ENCODE measurements at places on chromosomes 7 and 10.
A peak's percentile ranks its signal among the peaks of the same experiment; 100 is the strongest.

DNA sequence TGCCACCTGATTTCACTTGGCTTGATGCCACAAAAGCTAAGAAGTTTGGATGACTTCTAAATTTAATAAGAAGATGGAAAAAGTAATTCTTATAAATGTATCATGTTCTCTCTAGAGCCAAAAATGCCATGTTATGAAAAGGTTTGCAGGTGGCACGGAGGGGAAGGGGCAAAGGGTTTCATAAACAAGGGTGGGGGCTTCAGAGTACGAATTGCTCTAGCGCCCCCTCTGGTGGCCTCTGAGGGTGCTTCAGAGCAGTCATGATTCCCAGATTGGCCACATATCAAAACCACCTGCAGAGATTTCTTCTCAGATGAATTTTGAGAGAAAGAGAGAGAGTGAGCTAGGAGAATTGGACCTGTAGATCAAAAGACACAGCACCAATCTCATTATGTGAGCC is 208.6 kb upstream of the YAE1 start:
- no peak for DNase-seq

DNA sequence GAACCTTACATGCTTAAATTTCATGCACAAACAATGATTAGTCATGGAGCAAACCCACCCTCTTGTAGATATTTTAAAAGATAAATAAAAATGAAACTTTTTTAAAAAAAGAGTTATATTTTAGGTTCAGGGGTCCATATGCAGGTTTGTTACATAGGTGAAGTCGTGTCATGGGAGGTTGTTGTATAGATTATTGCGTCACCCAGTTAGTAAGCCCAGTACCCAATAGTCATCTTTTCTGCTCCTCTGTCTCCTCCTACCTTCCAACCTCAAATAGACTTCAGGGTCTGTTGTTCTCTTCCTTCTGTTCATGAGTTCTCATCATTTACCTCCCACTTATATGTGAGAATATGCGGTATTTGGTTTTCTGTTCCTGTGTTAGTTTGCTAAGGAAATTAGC is 486.6 kb downstream of the PCDH15 start:
- DNase-seq, result no peak

GRCh38 chr10:118692872-118693271 is 61.9 kb downstream of the CACUL1 start:
- peak; percentile 96 for DNase-seq

DNA sequence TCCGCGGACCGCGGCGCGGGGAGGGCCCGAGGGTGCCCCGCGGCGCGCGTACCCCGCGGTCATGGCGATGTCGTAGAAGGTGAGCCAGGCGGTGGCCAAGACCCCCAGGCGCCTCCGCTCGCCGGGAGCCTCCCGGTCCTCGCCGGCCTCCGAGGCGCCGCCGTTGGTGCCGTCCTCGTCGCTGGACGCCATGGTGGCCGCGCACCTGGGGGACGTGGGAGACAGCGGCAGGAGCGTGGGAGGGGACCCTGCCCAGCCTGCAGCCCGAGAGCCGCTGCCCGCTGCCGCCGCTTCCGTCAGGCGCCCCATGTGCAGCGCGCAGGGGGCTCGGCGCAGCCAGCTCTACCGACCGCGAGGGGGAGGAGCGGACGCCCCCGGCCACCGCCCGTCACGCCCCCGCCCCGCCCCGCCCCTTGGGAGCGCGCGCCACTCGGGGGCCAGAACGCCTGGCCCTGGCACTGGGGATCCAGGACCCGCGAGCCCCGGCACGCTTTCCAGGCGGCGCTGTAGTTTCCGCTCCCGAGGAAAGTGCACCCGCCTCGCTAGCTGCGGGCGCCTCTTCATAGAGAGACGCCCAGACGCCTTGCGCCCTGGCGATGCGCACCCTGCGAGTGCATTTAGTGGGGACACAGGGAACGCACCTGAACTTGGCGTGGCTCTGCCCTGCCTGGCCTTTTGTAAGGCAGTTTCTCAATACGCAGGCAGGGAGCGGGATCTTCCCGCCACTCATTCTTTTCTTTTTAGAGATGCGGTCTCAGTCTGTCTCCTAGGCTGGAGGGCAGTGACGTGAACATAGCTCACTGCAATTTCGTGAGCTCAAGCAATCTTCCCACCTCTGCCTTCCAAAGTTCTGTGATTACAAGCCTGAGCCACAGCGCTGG is at the start of gene HACD1:
TSS of gene HACD1 (minus strand) at position 344 of the 881 bp plus-strand sequence. CDS start at position 309, 35 bp downstream.
- peak; percentile 32 for DNase-seq

DNA sequence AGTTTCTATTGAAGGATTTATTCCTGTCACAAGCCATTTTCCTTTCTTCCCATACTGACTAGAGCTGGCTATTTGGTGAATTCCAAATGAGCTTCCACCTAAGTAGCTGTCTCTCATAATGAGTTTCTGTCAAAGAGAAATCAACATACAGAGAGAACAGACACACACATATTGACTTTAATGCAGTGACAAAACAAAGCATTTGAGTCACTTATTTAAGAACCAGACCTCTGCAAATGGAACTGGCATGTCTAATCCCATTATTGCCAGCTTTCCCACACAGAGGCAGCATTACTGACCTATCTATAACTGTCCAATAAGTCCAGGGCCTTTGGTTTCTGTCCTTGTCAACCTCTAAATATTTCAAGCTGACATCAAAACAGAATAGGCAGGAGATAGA is 179.3 kb upstream of the CSTF2T start:
- no peak for DNase-seq
